Stimulated activated CD4-positive, alpha-beta T cell treated with anti-CD3 and anti-CD28 coated beads, TNF-alpha, amount 100 ng/mL, for 24 hours (primary cell): ENCODE measurements at places on chromosomes 2 and 18.

GRCh38 chr2:183579686-183580085, 455.4 kb downstream of the NUP35 start:
- DNase-seq, result no peak

DNA sequence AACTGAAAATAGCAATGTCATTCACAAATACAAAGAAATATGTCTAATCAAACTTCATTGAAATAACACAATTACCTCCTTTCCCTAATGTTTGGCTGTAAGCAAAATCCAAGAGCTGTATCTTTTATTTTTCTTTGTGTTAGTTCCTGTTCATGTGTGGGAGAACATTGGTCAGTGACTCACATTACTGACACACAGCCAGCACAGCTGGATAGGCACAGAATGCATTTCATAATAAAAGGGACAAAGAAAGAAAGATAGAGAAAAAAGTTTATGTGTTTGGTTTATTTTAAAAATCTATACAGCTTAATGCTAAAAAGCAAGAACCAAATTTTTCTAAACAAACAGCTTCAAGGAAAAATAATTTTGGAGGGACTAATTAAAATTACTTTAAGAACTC, 185.6 kb upstream of the COL3A1 start:
- no peak for DNase-seq

GRCh38 chr2:119429225-119429981, 2.3 kb upstream of the TMEM37 start:
- no peak for DNase-seq

GRCh38 chr2:142974288-142975024, 97.0 kb downstream of the KYNU start:
- DNase-seq, result no peak

DNA sequence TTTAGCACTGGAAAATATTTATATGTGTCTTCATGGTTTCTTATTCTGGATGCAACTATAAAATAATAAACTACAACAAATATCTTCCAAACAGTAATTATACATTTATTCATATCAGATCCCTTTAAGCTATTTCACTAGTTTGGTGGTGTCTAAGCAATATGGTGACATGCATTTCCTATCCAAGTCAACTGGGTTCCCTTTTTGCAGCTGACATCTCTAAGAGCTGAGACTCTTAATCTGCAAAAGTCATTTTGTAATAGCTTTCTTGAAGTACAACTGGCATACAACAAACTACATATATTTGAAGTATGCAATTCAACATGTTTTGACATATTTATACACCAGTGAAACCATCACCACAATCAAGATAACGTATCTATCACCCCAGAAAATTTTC, 59.9 kb upstream of the SLC1A4 start:
- no peak for DNase-seq
